ENCODE measurements at places on chromosomes 5 and 9. TPM values are rescaled to one million over a fixed set of nuclear protein-coding genes. Genes with fewer than 3 reads are reported as not detected.

F2RL2 gene
- 0.49 TPM for total RNA-seq

PCDHGA12 gene
- total RNA-seq: 7.9 TPM

PNPLA7 gene
- 0.74 TPM for total RNA-seq

SLC34A3 gene
- not detected for total RNA-seq

Data from temporal lobe (tissue), 4 donors.